ENCODE measurements at places on chromosomes 2 and 18.

DNA sequence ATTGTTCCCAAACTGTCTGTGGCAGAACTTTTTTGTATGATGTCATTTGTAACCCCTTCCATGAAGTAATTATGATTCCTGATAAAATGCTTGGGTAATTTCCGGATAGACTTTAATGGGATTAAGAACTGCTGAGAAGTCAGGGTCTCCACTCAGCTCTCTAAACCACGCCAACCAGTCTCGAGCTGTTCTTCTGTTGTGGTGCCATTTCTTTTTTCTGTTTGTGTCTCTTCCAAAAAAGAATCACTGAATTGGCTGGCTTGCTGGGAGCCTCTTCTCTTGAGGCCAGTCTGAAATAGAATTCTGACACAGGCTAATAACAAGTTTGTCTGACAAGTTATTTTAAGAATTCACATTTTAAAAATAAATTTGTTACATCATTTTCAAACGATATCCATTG, 198.9 kb downstream of the BCL2 start:
- DNase-seq, result no peak

DNA sequence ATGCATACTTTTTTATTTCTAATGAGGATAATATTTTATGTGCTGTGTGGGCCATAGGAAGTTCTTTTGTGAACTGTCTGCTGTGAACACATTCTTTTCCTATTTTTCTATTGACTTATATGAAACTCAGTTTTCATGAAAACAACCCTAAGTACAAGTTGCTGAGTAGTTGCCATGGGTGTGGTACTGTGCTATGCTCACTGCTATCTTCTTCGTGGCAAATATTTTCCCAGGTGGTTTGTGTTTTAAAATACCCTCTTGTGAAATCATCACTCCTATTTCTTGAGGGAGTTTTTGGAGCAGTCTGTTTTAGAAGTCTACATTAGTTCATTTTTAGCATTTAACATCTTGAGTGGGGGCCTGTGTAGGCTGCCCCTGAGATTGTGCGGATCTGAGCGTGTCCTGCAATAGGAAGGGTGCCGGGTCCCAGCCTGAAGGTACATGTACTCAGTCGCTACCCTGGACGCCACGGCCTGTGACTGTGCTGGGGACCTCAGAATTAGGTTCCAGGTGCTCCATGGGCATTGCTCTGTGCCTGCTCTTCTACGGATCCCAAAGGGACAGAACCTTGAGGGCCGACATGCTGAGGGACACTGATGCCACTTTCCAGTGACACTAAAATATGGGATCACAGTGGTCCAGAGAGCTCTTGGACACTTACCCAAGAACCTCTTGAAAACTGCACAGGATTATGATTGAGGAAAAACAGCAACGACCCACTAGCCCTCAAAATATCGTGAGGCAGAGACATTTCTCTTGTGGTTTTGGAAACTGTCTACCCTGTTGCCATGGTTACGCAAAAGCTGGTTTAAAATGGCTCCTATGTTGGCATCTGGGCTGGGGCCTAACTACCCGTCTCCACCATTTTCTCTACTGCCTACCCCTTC, 480.4 kb downstream of the TGIF1 start:
- no peak for DNase-seq

GRCh38 chr2:163573652-163574051, 162.2 kb downstream of the FIGN start:
- no peak for DNase-seq

DNA sequence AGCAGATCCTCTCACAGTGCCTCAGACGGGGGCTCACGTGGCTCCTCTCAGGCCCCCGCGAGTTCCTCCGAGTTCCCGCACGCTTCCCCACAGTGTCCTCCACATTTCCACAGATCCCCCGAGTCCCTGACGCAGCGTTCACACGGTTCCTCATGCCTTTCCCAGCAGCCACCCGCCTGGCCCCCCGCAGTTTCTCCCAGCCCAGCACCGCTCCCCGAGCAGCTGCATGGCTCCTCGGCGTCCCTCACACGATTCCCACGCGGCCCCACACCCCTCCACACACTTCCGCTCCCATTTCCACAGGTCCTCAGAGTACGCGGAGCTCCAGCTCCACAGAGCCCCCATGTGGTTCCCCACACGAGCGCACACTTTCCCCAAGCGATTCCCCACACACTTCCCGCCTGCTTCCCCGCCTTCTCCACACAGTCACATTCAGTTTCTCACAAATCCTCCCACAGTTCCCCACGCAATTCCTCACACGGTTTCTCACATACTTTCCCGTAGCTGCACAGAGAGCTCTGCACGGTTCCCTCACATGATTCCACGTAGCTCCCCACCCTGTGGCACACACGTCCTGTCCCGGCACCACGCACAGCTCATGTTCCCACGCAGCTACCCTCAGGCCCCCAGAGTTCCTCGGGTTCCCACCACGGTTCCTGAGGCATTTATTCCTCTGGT, 39.9 kb downstream of the KIF1A start:
- DNase-seq, result no peak

DNA sequence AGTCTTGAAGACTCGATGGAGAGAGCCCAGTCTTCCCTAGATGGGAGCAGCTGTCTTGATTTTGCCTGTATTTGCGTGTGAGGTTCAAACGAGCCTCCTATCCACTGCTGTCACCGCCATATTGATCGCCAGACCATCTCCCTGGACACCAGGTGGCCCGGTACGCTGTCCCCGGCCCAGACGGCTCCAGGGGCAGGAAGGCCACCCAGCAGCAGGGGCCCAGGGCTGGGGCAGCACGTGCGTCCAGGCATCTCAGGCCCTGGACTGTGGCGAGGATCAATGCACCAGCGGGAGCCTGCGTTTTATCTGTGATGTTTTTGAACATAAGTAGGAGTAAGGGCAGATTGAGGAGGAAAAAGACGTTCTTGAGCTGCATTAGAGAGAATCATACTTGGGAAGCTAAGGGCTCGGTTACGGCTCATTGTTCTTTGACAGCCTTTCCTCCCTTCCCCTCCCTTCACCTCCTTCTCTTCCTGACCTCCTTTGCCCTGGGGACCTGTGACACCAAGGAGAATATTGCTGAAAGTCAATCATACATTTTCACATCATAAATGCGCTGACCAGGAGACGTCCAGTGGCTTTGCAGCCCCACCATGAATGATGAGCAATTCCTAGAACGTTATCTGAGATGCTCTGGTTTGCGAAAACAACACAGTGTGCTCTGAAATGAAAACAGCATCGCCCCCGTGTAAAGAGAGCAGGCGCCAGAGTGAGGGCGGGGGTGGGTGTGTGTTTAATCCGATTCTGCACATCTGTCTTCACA, 711.2 kb upstream of the SALL3 start:
- no peak for DNase-seq

DNA sequence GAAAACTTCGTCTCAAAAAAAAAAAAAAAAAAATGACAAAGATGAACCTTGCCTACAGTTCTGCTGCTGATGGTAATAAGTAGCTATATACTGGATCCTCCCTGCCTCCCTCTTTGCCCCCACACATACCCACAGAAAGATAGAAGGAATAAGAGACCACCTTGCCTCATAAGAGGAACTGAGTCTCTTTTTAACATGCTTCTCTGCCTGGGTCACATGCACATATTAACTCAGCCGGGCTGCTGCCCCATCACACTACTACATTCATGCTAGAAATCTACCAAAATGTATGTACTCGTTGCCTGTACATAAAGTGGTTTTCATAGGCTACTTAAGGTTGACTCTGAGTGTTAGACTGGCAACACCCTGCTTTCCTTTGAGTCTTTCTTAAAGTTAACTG, 78.9 kb upstream of the B3GNT2 start:
- no peak for DNase-seq

GRCh38 chr2:152532241-152532640, 185.0 kb downstream of the PRPF40A start:
- DNase-seq, result no peak

GRCh38 chr2:120747281-120747680, 11.6 kb downstream of the GLI2 start:
- DNase-seq, result no peak

DNA sequence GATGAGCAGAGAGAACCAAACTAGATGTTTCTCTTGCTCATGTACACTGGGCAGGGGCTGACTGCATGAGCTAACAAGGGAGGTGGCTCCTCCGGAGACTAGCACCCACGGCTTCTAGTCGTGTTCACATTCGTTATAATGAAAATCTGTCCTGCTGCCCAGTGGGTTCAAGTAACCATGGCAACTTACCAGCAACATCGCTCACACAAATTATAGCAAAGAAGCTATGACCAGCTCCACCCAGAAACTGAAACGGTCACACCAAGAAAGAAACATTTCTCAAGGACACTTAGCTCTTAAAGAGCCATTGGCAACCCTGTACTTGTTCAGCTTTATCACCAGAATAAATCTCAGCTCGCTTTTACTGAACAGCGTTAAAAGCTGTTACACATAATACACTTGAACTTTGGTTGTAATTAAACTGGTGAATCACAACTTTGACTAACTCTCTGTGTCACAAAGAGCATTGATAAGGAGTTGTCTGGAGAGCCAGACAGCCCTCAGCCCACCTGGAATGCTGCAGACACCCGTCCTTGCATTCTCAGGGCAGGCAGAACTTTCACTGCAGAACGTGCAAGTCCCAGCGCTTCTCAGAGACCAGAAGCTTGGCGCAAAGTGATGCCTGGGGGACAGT, 141.2 kb downstream of the PID1 start:
- DNase-seq, result no peak

DNA sequence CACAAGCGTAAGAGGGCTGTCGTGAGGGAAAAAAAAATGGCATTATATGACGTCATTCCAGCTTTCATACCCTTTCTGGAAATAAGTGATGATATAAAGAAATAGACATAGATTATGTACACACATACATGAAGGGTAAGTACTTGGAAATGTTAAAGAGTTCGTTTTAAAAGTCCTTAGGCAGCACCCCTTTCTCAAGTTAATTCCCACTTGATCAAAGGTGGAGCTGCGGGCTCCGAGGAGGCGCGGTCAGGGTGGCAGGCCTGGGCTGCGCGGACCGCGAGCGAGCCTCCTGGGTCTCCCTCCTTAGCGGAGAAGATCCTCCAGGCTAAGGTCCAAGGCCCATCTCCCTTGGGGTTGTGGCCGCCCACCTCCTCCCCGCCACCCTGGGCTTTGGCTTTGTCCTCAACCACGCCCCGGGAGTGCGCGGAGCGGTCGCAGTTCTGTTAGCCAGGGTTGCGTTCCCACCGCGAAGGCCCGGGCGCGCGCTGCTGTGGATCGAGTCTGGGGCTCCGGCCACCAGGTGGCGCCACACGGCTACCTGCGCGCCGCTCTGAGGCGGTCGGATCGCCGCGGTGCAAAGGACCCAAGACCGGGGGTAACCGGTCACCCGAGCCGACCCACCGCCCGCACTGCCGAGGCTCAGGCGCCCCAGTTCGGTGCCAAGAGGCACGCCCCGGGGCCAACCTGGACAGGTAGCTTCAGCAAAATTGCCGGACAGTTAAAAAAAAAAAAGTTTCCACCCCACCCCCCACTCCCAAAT, 66.8 kb downstream of the HNRNPLL start:
- peak; percentile 40 for DNase-seq

DNA sequence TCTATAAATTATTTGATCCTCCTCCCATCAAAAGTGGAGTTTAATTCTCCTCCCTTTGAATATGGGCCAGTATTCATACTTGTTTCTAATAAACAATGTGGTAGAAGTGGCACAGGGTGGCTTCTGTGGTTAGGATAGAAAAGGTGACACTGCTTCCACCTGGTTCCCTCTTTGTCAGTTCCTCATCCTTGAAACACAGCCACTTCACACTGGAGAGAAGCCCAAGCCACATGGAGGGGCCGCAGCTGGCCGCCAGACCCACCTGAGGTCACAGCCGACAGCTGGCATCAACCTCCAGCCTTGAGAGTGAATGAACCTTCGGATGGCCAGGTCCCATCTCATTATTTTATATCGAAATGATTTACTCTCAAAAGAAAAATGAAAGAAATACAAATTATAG, 27.5 kb upstream of the SLC66A3 start:
- DNase-seq, result peak; percentile 41

GRCh38 chr2:28624793-28625701, 126.6 kb upstream of the PPP1CB start:
- no peak for DNase-seq

Data from NCI-H187 (cell line).